NCI-H2081 treated with DMSO at 0.1 percent for 48 hours (cell line): ENCODE measurements at places on chromosomes 16 and 17.

DNA sequence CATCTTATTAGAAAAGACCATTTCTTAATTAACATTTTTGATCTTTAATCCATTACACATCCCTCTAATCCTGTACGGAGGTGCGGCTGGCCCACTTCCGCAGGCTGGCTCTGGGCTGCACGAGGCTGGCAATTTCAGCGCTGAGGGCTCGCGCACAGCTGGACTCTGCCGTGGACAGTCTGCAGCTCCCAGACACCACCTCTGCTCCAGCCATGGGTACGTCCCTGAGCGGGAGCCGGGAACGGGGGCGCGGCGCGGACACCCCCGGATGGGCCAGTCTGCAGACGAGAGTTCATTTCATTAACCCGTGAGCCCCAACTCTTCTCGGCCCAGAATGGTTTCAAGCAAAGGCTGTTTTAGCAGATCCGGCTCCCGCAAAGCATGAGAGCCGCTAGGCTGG lies 87.9 kb downstream of the ZNF423 start:
- DNase-seq, result no peak

DNA sequence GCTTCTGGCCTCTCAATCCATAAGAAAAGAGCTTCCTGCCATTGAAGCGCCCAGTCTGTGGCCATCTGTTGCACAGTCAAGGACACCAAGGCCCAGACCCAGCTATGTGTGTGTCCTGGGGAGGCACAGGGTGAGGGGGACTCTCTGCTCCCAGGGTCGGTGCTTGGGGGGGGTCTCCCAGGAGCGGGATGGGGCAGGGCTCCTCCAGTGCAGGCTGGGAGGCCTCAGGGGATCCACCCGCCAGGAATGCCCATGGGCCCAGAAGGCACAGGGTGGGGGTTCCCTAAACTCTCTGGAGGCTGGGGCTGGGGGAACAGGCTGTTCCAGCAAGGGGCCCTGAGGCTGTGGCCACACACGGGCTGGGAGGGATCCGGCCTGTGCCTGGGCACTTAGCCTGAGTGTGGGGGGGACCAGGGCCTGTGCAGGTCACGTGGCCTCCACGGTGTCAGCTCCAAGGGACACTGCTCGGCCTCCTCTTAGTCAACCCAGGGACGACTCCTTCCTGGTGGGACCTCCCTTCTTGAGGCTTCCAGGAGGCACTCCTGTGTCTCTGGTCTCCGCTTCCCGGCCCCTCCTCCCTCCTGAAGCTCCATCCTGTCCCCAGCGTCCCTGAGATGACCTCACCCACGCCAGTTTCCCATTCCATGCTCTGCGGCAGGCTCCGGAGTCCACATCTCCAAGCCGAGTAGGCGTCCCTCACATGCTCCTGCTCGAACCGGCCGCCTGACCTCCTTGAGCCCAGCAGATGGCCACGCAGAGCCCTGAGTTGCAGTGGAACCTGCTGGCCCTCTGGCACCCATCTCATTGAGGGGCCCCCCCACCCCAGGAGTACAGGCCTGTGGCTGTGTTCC lies 23.1 kb upstream of the BAHCC1 start:
- no peak for DNase-seq

DNA sequence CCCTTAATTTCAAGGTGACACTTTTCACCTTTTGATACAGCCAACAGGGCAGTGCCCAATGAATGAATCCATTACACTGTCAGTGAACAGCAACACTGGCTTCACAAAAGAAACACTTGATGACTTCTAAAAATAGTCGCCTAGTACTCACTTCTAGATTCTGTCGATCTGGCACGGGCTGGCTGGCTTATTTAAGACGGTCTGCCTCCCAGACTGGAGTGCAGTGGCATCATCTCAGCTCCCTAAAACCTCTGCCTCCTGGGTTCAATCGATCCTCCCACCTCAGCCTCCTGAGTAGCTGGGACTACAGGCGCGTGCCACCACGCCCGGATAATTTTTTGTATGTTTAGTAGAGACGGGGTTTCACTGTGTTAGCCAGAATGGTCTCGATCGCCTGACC lies 1.9 kb downstream of the NDUFAB1 start:
- no peak for DNase-seq

- no peak for DNase-seq
These were observed 6.9 kb downstream of the KRT24 start for GRCh38 chr17:40696651-40697072.

DNA sequence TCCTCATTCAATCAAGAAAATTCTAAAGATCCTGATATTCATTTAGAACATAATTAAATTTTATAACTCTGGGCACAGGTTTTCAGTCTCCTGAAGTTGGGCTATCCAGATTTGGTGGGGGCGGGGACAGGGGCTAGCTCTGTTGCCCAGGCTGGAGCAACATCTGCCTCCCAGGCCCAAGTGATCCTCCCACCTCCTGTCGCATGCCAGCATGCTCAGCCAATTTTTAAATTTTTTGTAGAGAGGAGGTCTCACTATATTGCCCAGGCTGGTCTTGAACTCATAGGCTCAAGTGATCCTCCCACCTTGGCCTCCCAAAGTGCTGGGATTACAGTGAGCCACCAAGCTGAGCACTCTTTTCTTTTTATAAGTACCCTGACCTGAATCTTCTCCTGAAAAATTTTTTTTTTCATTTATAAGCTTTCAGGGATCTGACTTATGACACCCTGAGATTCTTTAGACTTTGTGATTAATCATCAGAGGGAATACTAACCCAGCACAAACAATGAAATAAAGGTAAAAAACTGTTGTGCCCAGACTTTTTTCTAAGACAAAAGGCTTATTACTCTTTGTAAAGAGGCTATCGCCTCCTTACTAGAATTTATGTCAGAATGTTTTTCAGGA lies 62.6 kb downstream of the TUBD1 start:
- DNase-seq, result no peak

DNA sequence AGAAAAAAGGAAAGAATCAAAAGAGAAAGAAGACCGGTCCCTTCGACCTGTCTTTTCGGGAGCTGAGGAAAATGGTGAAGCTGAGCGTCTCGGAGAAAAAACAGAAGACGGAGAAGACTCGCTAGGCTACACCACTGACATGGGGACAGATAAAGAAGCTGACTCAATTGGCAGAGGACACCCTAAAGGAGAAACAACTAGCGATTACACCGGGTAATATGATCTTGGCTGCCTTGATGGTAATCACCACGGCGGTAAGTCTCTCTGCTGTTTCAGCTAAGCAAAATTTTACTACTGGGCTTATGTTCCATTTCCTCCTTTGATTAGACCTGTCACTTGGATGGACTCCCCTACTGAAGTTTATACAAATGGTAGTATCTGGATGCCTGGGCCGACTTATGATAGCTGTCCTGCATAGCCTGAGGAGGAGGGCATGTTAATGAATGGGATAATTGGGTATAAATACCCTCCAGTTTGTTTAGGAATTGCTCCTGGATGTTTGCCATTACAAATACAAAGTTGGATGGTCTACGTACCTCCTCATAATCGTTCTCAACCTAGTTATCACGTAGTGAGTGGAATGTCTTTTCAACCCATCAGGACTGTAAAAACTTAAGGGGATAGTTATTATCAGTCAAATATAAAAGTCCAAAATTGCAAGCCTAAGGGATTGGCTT lies 24.1 kb downstream of the ALOX15B start:
- DNase-seq, result no peak

DNA sequence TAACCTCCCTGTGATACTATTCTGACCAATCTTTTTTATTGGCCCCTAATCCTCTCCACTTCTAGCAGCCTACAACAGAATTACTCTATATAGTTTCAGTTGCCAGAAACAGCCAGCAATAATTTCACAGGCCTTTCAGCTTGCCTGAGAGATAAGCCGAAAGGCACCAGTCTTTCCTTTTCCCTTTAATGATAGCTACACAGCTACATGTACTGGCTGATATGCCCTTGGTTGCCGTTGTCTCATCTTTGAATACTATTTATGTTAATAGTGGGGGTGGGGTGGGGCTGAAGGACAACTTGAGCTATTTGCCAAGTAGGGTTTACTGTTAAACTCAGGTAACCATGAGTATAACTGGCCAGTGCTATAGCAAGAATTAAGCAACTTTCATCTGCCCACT lies 35.8 kb upstream of the RASL10B start:
- no peak for DNase-seq

GRCh38 chr16:72673118-72673517 lies 374.8 kb downstream of the ZFHX3 start:
- DNase-seq, result no peak

- DNase-seq, result no peak
These were observed 19.7 kb upstream of the LRRC37A3 start for GRCh38 chr17:64938925-64939474.

DNA sequence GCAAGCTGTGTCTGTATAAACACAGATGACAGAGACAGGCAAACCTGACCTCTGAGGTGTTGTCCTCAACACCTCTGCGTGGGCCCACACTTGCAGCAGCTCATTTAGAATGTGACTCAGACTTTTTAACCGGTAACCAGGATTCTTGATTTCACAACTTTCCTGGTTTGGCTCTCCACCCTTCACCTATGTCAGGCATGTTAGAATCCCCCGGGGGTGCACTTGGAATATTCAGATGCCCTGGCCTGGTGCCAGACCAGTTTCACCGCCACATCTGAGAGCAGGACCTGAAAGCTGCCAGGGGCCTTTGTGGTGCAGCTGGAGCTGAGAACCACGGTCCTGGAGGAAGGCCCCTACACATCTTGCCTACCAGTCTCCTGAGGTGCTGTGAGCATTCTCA lies 4.8 kb downstream of the DHODH start:
- no peak for DNase-seq

DNA sequence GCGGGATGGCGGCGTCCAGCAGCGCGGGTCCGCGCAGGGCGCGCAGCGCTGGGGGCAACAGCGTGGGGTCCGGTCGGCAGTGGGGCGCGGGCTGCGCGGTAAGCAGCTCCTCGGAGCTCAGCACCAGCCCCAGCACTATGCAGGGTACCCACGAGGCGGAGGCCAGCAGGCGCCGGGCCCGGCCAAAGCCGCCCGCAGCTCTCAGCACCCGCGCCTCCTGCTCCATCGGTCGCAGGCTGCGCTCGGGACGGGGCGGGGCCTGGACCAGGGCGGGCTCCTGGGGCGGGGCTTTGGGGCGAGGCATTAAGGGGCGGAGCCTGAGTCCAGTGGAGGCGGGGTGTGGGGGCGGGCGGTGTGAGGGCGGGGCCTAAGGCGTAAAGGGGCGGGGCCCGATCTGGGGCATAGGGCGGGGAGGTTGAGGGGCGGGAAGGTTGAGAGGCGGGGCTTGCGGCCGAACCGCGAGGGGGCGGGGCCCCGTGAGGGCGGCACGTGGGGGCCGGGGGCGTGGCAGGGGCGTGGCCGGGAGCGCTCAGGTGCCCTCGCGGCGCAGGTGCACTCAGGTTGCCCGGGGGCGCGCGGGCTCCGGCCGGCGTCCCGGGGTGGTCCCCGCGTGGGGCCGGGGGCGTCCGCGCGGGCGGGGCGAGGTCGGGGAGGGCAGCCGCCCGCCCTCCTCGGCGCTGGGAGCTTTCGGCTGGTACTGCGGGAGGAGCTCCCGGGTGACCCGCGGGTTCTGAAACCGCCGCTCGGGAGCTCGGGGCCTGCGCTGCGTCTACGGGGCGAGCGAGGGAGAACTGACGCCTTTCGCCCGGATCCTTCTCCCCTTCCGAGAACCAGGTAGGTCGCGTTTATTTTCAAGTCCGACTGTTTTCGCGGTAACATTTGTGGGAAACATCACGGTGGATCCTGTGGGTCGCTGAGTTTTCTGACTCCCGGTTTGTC lies 1.4 kb upstream of the SLC22A31 start:
- no peak for DNase-seq
